ENCODE measurements at places on chromosomes 2 and 18. TPM values are rescaled to one million over a fixed set of nuclear protein-coding genes. Genes with fewer than 3 reads are reported as not detected.
A peak's percentile ranks its signal among the peaks of the same experiment; 100 is the strongest.

The LYPD6B gene
- total RNA-seq = not detected

DNA sequence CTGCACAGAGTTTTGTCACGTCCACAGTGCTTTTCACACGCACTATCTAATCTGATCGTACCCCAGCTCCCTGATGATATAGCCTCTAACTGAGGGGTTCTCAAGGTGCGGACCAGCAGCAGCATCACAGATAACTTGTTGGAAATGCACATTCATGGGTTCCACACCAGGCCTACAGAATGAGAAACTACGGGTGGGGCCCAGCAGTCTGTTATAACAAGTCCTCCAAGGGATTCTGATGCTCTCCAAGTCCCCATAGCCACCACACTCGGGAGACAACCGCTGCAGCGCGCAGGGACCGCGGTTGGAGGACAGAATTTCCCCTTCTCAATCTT, 745 bp upstream of the BZW1 start:
- H3K27me3 ChIP-seq = no peaks in the 10 kb centered on the region
- DNase-seq = no peak
- H3K36me3 ChIP-seq = peaks cover 29% of the 10 kb centered on the region
- peaks cover 45% of the 10 kb centered on the region for H3K4me1 ChIP-seq
- H3K27ac ChIP-seq = peak overlapping the region; percentile 98

DNA sequence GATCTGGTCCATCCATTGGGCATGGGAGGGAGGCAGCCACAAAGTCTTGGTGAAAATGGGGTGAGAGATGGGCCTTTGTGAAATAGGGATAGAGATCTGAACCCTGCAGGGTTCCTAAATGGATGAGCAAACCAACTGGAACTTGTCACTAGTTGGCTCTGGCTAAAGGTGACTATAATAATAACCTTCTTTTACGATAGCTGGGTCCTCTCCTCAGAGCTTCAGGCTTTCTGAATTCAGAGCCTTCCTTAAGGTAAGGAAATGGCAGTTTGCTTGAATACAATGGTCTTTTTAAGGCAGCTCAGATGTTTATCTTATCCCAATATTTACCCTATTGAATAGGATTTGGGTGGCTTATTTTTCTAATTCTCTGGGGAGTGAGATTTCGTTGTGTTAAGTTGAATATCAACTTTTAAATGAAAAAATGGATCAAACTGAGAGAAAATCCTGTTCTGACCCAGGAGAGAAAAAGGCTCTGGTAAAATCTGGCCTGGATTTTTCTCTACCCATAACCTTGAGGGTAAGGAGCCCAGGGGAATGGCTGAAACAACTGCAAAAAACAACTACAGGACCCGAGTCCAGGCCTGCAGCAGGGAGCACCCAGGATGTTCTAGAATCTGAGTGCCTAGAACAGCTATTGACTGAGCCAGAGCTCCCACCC, 61.1 kb upstream of the CXCR4 start:
- H3K36me3 ChIP-seq = peaks cover 8% of the 10 kb centered on the region
- no peak overlapping the region for H3K4me3 ChIP-seq
- DNase-seq = no peak

The CYS1 gene
- total RNA-seq = not detected

- no peak overlapping the region for H3K27ac ChIP-seq
- no peaks in the 10 kb centered on the region for H3K27me3 ChIP-seq
- H3K4me3 ChIP-seq = no peak overlapping the region
Observed at GRCh38 chr2:177348733-177349693, 43.6 kb upstream of the AGPS start.

- H3K4me3 ChIP-seq = peak overlapping the region; percentile 40
- no peaks in the 10 kb centered on the region for H3K36me3 ChIP-seq
- peaks cover 73% of the 10 kb centered on the region for H3K4me1 ChIP-seq
- peak overlapping the region; percentile 96 for H3K27ac ChIP-seq
- no peaks in the 10 kb centered on the region for H3K27me3 ChIP-seq
Observed at GRCh38 chr2:30332791-30333453, 101.6 kb downstream of the LBH start.

GRCh38 chr2:80329491-80329890, 24.9 kb upstream of the LRRTM1 start:
- no peaks in the 10 kb centered on the region for H3K36me3 ChIP-seq
- H3K4me1 ChIP-seq = no peaks in the 10 kb centered on the region
- no peak for DNase-seq
- no peak overlapping the region for H3K4me3 ChIP-seq
- H3K27ac ChIP-seq = no peak overlapping the region
- peaks cover 4% of the 10 kb centered on the region for H3K27me3 ChIP-seq

- no peak overlapping the region for H3K4me3 ChIP-seq
- H3K4me1 ChIP-seq = peaks cover 7% of the 10 kb centered on the region
- peak; percentile 42 for DNase-seq
Observed at GRCh38 chr2:136305517-136306192, 187.7 kb upstream of the CXCR4 start.

GRCh38 chr2:134189009-134189720, 64.7 kb upstream of the MGAT5 start:
- peaks cover 7% of the 10 kb centered on the region for H3K36me3 ChIP-seq
- H3K27me3 ChIP-seq = no peaks in the 10 kb centered on the region
- no peak overlapping the region for H3K4me3 ChIP-seq
- no peak overlapping the region for H3K27ac ChIP-seq

GRCh38 chr2:65767946-65768345, 335.5 kb upstream of the SPRED2 start:
- DNase-seq = no peak
- no peaks in the 10 kb centered on the region for H3K36me3 ChIP-seq
- peaks cover 4% of the 10 kb centered on the region for H3K27me3 ChIP-seq
- H3K4me3 ChIP-seq = no peak overlapping the region
- H3K27ac ChIP-seq = no peak overlapping the region
